ENCODE measurements at places on chromosomes 7 and 10.

- DNase-seq, result no peak
Observed at GRCh38 chr10:13716081-13717071, 129.6 kb downstream of the PRPF18 start.

GRCh38 chr7:45564886-45565455 is 9.2 kb upstream of the ADCY1 start:
- no peak for DNase-seq

- no peak for DNase-seq
Observed at GRCh38 chr10:62733654-62734293, 70.7 kb upstream of the ADO start.

- DNase-seq, result no peak
Observed at GRCh38 chr10:95350830-95351228, 60.0 kb upstream of the PDLIM1 start.

GRCh38 chr7:98084631-98085030 is 22.0 kb upstream of the LMTK2 start:
- DNase-seq, result no peak

GRCh38 chr10:107148906-107149305 is 15.6 kb downstream of the SORCS1 start:
- DNase-seq, result no peak

DNA sequence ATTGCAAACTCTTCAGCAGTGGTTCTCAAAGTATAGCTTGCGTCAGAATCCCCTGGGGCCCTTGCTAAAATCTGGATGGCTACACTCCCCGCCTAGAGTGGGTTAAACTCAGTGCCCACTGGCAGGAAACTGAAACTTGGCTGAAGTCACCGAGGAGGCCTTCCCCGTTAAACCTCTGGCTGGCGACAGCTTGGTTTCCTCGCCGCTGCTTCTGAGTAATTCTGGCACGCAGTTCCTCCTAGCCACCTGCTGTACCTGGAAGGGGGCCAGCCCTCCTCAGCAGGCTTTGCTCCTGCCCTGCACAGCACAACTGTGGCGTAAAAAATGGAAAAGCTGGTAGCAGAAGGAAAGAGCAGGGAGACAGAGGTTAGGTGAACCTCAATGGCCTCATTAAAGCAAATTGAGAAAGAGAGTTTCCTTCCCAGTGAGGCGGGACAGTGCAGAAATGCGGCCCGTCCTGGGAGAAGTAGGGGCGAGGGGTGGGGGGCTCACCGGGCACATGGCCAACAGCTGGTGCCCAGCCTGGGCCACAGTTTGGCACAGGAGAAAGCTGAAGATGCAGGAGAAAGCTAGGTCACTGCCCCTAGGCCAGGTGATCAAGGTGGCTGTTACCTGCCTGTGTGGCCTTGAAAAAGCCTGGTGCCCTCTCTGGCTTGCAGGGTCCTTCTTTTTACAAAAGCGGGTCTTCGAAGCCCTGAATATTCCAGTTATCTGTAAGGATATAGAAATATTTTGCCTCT is 46.6 kb downstream of the ALOX5 start:
- peak; percentile 35 for DNase-seq

DNA sequence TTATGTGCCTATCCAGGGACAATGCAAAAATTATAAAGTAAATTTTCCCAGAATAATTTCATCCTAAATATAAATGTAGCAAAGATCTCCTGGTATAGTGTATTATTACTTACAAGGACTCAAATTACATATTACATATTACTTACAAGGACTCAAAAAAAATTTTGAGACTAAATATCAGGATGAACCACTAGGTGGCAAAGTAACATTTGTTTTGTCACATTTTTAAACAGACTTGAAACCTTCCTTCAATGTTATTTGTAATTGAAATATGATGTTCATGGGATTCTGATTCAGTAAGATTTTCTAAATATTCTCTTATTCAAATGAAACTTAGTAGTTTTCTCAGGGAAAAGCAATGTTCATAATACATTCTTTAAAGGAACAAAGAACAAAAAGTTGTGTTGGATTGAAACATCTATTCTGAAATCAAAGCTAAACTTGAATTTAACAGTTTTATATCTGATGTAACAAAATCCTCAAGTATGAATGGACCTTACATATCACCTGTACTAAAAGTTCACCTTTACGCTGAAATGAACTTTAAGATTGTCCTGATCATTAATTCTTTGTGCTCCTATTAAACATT is 74.3 kb upstream of the GNAI1 start:
- no peak for DNase-seq

Measured in activated CD8-positive, alpha-beta memory T cell treated with anti-CD3 and anti-CD28 coated beads for 1 hour (primary cell).